ENCODE measurements at places on chromosomes 1 and 21.

- DNase-seq = no peak
These were observed 79.0 kb upstream of the KRTAP19-8 start for GRCh38 chr21:31117128-31117916.

GRCh38 chr1:37901191-37901892 is 42.0 kb upstream of the MTF1 start:
- no peak for DNase-seq

DNA sequence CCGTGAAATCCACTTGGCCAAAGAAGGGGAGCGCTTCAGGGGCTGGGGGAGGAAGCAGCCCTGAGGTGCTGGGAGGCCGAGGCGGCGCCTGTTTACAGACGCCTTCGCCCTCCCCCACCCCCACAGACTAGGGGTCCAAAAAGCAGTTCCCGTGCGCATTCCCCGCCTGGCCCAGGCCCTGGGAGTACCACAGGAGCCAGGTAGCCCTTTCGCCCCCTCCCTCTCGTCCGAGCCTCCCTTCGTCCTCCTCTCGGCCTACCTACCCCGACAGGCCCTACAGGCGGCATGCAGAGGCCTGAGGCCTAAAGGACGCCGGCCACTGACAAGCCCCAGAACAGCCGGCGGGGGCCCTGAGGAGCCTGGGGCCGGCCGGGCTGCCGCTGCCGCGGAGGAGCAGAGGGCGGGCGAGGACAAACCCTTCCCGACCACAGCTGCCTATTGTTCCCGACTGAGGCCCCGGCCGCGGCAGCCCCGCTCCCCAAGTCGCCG is 522 bp downstream of the RC3H1 start:
- DNase-seq = peak; percentile 65

GRCh38 chr1:97767381-97767780 is 153.5 kb downstream of the DPYD start:
- no peak for DNase-seq

DNA sequence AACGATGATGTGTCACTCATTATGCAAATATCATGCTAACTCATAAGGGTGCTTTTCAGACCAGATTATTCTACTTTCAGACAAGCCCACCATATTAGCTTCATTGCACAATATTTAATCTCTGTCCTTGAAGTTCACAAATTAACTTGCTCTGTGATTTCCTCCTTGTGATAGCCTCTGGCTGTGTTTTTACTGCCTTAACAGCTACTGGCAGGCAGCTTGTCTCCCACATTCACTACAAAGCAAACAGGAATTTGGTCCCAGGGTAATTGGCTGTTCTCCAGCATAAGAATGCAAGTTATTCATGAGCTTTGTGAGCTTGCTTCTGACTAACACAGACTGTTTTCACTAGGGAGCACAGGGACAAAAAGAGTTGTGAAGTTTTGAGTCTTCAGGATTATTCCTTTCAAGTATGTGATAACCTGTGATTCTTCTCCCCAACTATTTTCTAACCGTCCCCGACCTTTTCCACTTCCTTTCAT is 87.9 kb upstream of the HMCN1 start:
- DNase-seq = no peak

DNA sequence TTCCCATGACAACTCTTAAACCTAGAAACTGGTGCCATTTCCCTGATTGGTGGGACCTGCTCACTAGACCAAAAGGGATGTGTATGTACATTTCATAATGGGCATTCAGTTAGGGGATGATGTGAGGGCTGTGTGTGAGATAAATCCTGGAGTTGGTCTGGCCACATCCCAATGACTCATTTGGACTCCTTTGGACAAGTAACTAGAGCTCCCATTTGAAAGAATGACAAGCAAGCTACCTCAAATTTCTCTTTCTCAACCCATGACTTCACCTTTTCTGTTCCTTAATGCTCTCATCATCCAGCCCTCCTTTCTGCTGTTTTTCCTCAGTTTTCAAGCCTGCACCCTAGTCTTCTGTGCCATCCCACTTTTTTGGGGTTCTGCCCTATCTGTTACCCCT is 27.9 kb downstream of the EBNA1BP2 start:
- DNase-seq = no peak

DNA sequence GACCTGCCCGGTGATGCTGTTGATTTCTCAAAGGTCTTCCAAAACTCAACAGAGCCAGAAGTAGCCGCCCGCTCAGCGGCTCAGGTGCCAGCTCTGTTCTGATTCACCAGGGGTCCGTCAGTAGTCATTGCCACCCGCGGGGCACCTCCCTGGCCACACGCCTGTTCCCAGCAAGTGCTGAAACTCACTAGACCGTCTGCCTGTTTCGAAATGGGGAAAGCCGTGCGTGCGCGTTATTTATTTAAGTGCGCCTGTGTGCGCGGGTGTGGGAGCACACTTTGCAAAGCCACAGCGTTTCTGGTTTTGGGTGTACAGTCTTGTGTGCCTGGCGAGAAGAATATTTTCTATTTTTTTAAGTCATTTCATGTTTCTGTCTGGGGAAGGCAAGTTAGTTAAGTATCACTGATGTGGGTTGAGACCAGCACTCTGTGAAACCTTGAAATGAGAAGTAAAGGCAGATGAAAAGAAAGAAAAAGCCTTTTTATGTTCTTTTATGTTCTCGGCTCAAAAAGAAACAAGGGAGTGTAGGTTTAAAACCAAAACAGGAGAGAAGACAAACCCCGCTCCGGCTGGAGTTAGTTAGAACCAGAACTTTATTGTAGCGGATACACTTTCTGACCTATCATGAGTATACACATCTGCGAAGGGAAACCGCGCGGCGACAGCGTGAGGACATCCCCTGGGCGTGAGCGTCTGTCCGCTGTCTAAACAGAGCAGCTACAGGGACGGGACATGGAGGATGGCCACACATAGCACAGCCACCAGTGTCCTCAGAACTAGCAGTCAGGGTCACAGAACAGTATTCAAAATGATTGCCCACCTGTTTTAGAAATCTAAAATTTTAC is 77.1 kb downstream of the PIK3CD start:
- DNase-seq = no peak

DNA sequence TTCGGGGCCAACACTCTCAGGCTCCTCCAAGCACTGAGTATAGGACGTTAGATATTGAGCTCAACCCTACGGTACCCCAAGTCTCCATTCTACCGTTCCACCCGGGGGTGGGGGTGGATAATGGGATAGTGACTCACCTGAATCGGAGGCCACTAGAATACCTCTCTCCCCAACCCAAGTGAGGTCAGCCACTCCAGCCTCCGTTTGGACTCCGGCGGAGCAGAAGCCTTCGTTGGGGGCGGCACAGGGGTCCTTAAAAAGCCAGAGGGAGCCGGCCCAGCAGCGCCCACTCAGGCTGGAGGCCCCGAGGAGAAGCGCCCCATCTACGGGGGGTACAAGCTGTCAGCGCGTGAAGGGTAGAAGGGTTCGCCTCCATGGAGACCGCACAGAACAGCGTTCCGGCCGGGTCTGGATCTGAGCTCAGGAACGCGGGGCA is 556 bp downstream of the WDR77 start:
- DNase-seq = no peak

DNA sequence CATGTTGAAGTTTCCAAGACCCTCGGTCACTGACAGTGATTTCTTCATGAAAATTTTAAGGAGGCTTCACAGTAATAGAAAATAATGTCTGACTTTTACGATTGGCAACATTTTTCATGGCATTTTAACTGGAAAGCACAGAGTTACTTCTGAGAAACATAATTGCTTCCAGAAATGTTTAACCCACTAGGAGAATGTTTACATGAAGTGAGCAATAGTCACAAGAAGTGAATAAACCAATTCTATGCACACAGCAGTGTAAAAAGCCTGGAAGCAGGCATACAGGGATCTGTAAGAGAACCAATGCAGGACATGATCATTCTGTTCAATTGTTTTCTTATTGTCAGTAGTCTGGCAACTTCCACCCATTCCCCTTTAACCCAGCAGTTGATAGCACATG is 316.2 kb upstream of the CXADR start:
- DNase-seq = no peak

GRCh38 chr1:27885621-27886352 is 13.4 kb downstream of the THEMIS2 start:
- DNase-seq = no peak

DNA sequence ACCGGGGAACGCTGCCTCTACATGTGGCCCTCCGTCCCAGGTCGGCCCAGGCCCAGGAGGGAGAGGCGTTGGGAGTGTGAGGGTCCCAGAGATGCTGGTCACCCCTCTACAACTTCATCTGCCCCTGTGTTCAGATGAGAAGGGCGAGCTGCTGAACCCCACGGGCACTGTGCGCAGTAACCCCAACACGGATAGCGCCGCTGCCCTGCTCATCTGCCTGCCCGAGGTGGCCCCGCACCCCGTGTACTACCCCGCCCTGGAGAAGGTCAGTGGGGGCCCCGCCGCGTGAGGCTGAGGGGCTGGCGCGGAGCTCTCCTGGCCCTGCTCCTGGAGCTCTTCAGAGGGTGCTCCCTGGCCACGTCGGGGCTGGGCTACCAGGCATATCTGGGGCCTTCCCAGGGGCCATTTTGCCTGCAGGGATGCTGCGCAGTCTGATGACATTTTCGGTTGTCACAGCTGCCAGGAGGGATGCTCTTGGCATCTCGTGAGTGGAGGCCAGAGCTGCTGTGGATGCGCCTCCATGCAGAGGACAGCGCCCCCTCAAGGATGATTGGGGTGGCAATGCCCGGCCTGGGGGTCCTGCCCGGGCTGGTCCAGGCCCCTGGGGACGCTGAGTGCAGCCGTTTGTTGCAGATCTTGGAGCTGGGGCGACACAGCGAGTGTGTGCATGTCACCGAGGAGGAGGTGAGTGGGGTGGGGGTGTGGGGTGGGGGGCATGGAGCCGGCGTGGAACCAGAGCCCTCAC is 68.6 kb downstream of the PIK3CD start:
- DNase-seq = no peak

DNA sequence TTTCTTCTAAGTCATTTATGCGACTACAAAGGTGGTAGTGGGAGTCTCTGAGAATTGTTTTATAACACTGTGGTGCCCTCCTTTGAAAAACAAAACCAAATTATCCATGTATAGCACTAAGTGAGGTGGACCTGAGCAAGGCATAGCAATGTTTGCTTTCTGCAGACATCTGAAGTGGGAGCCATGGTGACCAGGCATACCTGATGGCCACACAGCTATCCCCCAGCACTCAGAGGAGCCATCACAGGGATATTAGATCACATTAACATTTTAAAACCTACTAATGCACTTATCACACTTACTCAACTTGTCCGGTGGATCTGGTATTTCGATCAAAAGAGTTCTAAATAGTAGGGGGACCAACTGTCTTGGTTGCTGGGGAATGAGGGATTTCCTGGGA is 24.8 kb upstream of the AVPR1B start:
- DNase-seq = no peak

DNA sequence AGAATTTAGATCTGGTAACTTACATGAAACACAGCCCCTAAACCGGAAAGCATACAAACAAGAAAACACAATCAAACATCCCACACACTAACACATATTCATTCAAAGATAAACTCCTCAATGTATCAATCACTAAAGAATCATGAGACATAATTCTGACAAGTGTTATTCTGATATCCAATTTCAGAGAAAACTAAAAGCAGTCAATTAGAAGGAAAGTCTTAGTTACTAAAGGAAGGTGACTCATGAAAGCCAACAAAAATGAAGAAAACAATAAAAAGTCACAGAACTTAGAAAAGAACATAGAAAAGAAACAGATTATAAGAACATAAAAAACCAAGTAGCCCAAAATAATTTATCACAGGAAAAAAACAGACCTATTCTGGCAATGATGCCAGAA is 57.2 kb downstream of the ZZZ3 start:
- no peak for DNase-seq

GRCh38 chr1:14627608-14628489 is 29.4 kb downstream of the KAZN start:
- no peak for DNase-seq

DNA sequence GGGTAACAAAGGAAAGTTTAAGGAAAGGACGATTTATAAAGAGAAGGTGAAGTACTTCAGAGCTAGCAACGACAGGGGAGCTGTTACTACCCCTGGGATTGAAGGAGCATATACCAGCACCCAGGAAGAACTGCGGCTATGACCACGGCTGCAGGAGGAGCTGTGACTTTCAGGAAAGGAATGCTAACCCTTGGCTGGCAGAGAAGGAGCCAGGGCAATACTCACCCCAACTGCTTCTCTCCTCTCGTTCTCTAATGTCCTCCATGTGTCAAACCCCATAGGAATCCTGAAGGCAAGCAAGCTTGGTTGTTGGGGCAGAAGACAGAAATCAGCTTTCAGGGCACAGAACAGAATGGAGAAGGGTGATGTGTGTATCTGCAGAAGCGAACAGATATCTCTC is 120.5 kb downstream of the TMEM53 start:
- no peak for DNase-seq

- no peak for DNase-seq
These were observed 27.8 kb upstream of the CD84 start for GRCh38 chr1:160607011-160607671.

DNA sequence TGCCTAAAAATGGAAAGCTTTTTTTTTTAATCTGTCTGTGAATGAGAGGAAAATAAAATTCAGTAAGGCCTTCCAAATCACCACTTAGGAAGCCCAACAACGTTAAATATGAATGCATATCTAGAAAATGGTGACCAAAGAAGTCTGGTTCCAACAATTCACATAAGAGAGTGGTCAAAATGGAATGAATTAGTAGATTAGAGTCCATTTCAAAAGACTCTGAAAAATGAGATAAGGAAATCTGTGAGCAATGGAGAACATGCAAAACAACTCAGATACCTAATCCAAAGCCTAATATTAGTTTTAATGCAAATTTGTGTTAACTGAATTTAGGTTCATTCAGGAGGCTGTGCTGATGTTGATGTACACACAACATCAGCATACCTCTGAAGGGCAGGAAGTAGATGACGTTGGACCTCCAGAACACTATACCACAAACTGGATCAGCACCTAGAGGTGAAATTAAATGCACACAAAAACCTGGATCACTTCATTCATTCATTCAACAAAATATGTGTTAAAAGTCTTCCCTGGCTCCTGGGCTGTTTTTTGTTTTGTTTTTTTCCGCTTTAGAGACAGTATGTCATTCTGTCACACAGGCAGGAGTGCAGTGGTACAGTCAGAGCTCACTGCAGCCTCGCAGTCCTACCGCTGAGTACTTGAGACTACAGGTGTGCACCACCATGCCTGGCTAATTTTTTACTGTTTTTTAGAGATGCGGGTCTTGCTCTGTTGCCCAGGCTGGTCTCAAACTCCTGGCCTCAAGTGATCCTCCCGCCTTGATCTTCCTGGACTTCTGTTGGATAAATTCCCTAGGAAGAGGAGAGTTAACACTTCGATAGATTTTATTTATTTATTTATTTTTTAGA is 4.9 kb upstream of the BRWD1 start:
- no peak for DNase-seq

DNA sequence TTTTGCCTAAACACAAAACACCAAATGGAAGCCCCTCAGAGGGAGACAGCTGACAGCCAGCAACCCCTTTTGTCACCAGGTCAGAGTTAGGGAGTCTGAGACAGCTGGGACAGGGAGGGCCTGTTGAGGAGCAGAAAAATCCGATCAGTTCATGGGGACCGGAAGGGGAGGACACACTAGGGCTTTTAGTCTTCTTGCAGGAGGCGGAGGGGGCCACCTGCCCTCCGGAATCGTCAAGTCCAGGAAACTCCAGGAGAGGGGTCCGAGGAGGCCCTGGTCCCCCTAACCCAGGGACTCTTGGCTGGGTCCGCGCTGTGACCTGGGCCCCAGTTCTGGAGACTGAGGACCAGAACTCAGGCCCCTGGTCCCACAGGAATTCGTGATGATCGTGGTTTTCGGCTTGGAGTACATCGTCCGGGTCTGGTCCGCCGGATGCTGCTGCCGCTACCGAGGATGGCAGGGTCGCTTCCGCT is 34.2 kb downstream of the KCNQ4 start:
- no peak for DNase-seq

GRCh38 chr1:94709891-94710581 is 110.1 kb upstream of the SLC44A3 start:
- DNase-seq = no peak
